ENCODE measurements at places on chromosomes 5 and 9.
A peak's percentile ranks its signal among the peaks of the same experiment; 100 is the strongest.

- DNase-seq, result no peak
Observed at GRCh38 chr9:32587901-32588300, 14.9 kb upstream of the NDUFB6 start.

GRCh38 chr9:109417585-109418544 is 80.2 kb downstream of the PTPN3 start:
- no peak for DNase-seq

DNA sequence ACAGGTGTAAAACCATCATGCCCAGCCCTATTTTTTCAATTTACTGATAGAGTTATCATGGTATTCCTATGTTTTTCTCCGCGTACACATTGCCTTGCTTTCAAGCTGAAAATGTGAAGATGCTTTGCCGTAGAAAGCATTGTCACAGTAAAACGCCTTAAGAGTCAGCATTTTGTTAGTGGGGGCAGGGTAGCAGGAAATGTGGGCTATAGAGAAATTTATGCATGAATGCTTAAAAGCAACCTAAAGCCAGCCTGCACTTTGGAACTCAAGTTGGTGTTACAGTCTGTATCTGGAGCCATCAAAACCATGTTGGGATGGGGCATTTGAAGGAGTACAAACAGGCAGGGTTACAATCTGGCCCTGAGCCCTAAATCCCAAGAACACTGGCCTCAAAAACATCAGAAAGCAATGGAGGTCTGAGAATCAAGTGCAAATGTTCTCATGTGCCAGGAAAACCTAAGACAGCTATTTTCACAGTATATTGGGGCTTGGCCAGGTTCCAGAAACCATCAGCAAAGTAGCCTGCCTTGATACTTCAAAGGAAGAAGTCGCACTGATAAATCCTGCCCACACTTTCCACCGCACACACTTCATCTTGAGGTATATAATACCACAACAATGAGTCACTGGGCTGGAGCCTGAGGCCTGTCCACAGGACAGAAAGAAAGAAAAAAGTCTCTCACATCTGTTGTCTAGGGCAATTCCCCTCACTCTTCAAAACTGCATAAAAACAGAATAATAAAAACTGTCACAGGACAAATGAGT is 313.8 kb downstream of the ENC1 start:
- peak; percentile 48 for DNase-seq

DNA sequence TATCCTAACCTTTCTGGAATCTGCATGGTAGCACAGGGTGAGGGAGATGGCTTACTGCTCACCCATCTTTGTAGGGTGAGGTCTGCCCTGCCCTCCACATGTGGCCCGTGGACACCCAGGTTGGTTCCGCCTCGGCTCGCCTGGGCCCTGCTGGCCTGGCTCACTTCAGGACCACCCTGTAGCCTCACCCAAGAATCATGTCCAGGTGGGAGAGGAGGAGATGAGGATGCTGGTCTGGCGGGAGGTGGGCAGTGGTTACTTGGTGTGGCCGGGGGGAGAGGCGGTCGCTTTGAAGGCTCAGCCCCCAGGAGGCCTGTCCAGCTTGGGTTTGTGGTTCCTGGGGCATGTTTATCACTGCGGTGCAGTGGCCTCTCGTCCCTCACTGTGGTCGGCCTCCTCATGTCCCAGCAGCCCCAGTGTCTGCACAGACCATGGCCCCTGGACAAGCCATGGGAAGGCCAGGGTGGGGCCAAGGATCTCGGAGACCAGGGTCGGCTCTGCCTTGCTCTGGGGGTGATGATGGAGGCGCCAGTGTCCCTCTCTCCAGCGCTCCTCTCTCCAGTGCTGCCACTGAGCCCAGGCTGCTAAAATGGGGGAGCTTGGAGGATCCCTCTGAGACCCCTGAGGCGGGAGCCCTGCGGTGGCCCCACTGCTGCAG is 4.6 kb downstream of the OBP2B start:
- DNase-seq, result no peak

- DNase-seq, result no peak
Observed at GRCh38 chr5:16326137-16326536, 139.5 kb downstream of the ZNF622 start.

DNA sequence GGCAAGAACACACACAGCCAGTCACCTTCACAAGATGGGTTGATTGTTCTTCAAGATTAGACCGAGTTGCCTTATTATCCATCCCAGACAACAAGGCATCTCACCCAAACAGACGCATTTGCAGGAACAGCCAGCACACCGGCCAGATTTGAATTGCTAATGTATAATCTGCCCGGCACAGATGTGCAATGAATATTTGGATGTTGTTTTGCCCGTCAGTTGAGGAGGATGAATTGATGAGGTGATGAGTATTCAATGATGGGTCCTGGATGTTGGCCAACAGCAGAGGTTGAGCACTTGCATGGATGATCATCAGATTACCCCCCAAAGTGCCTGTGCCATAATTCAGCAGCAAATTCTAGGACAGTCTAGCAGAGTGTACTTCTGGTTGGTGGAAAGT is 20.1 kb downstream of the ALG2 start:
- DNase-seq, result no peak

- DNase-seq, result no peak
Observed at GRCh38 chr5:78515670-78516069, 132.9 kb downstream of the LHFPL2 start.

- DNase-seq, result no peak
Observed at GRCh38 chr5:75235711-75236110, 967 bp downstream of the ANKRD31 start.

- no peak for DNase-seq
Observed at GRCh38 chr9:38417003-38417945, 7.0 kb downstream of the IGFBPL1 start.

- DNase-seq, result no peak
Observed at GRCh38 chr5:140875085-140876065, at the start of gene PCDHA12. Gene PCDHA12, plus strand, starts transcription at chr5:140875308. Its CDS starts 165 bp downstream, at chr5:140875473.

GRCh38 chr5:14723701-14724132 is 59.2 kb downstream of the OTULIN start:
- no peak for DNase-seq

- DNase-seq, result peak; percentile 44
Observed at GRCh38 chr5:177402271-177403043, 2.0 kb upstream of the PFN3 start.

GRCh38 chr9:135251331-135251761 is 163.9 kb downstream of the OLFM1 start:
- DNase-seq, result no peak

DNA sequence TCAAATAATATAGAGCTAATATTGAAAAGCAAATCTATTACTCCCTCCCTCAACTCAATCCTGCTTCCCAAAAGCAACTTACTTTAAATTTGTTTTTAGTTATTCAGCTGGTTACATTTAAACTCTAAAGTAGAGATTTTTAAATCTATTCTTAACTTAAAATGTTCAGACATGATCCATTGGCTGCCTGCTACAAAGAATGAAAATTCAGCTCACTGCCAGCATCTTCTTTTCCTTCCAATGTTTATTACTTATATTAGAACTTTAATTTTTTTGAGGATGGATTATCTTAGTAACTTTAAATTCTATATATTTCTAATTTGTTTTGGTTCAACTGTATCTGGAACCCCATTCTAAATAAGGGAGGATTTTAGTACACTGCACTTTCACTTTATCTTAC is 163.2 kb downstream of the TMEM167A start:
- DNase-seq, result no peak

DNA sequence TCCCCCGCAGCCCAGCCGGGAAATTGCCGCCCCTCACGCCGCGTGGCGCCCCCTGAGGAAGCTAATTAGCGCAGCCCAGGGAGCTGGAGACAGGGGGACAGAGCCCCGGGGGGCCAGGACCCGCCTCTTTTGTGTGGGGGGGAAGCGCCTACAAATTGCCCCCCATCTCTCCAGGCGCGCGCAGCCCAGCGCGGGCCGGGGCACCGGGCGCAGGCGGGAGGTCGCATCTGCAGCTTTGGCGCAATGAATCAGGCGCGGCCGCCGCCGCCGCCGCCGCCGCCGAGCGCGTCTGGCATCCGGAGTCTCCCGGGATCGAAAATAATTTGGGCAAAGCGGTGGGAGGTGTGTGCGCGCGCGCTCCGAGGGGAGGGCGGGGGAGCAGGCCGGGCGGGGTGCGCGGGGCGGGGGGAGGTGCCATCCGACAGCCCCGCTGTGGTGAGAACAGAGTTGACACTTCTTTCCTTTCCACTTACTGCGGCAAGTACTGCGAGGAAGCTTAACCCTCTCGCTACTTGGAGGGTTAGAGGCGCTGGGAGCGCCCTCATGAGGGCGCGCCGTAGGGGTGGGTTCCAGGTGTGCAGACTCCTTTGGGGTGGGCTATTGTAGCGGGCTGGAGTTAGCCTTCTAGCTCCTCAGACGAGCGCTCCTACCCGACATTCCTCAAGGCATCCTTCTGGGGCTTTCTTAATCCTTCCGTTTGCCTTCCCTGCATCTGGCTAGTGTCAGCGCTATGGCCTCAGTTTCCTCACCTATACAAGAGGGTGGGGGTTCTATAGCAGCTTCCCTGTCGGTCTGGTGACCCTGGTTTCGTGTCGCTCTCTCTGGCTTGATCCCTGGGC is 63.1 kb downstream of the CXXC5 start:
- DNase-seq, result peak; percentile 62

DNA sequence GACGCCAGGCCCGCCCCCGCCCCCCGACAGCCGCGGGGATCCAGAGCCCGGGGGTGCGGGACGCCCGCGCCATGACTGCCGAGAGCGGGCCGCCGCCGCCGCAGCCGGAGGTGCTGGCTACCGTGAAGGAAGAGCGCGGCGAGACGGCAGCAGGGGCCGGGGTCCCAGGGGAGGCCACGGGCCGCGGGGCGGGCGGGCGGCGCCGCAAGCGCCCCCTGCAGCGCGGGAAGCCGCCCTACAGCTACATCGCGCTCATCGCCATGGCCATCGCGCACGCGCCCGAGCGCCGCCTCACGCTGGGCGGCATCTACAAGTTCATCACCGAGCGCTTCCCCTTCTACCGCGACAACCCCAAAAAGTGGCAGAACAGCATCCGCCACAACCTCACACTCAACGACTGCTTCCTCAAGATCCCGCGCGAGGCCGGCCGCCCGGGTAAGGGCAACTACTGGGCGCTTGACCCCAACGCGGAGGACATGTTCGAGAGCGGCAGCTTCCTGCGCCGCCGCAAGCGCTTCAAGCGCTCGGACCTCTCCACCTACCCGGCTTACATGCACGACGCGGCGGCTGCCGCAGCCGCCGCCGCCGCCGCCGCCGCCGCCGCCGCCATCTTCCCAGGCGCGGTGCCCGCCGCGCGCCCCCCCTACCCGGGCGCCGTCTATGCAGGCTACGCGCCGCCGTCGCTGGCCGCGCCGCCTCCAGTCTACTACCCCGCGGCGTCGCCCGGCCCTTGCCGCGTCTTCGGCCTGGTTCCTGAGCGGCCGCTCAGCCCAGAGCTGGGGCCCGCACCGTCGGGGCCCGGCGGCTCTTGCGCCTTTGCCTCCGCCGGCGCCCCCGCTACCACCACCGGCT is 1.0 kb downstream of the FOXE1 start:
- peak; percentile 68 for DNase-seq

DNA sequence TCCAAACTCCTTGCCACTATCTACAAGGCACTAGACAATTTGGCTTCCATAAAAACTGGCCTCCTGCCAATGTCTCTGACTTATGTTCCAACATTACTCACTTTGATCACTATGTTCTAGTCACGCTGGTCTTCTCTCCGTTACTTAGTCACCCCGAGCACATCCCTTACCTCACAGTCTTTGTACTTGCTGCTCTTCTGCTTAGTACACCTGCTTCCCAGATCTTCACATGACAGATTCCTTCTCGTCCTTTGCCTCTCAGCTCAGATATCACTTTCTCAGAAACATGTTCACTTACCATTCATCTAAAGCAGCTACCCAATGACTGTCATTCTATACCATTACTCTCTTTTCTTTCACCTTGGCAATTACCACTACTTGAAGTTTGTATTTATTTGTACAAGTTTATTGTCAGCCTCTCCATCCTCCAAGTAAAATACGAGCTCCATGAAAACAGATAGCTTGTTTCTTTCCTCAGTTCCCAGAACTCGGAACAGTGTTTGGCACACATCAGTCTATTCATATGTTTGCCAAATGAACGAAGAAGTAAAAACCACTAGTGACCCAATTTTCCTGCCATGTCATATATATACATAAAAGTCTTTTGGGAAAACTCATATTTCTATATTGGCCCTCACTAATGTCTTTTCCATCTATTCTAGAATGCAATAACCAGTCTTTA is 5.9 kb upstream of the SLC22A5 start:
- no peak for DNase-seq

GRCh38 chr9:129866394-129867135 is 31.3 kb downstream of the USP20 start:
- DNase-seq, result no peak

DNA sequence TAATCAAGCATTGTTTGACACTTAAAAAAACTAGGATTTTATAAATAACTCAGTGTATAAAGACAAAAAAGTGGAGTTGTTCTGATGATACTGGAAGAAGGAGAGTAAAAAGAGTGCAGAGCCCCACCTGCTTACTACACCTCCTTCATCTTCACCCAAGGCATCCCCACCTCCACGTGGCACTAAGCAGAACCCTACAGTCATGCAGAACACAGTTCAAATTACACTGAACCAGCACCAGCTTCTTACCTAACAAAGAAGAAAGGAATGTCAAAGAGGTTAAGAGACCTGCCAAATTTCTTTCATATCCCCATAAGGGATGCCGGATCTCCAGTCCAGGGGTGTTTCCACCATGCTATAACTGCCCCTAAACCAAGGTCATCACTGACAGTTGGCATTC is 55.5 kb downstream of the PDE4D start:
- DNase-seq, result no peak

DNA sequence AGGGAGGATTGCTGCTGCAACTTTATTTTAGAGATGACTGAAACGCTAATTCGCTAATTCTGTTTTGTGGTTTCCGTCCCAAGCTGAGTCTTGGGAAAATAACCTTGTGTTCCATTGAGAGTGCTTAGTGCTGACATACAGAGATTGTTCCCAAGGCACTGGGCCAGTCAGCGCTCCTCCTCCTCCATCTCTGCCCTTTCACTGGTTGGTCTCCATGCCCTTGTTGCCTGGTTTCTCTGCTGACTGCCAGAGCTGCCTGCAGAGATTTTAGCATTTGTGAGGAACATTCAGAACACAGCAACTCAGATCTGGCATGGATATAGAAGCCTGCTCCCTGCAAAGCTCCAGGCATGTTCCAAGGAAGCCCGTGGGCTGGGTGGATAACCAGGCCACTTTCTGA is 126.0 kb upstream of the IRX2 start:
- DNase-seq, result no peak

- DNase-seq, result no peak
Observed at GRCh38 chr9:32707326-32707725, 71.9 kb upstream of the TAF1L start.

DNA sequence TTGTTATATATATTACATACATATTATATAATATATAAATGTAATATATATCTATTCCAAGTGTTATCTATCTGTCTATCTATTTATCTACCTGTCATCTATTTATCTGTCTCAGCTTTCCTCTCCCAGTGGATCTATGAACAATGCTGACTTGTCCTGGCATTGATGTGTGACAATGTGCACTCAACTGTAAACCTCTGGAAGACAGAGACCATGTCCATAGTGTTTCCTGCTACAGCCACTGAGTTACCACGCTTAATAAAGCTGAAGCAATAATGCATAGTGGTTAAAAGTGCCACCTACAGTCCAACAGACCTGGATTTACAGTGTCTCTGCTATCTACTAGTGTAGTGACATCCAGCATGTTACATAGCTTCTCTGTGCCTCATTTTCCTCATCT is 57.2 kb upstream of the TMED7 start:
- DNase-seq, result no peak

GRCh38 chr5:59042201-59043055 is 459.6 kb downstream of the RAB3C start:
- DNase-seq, result no peak

GRCh38 chr9:108041551-108041950 is 552.0 kb upstream of the KLF4 start:
- no peak for DNase-seq

GRCh38 chr5:63439537-63439936 is 522.7 kb downstream of the HTR1A start:
- no peak for DNase-seq

GRCh38 chr9:134661791-134662142 is 20.2 kb downstream of the COL5A1 start:
- DNase-seq, result no peak

Data from GM06990 (cell line).